ENCODE measurements at places on chromosomes 16 and 17. TPM values are rescaled to one million over a fixed set of nuclear protein-coding genes. Genes with fewer than 3 reads are reported as not detected.

GRCh38 chr16:3934491-3935181 lies 54.1 kb upstream of the CREBBP start:
- peak; percentile 66 for ATAC-seq

- ATAC-seq, result no peak
Measured at GRCh38 chr16:9406038-9406712, 314.7 kb downstream of the HAPSTR1 start.

DNA sequence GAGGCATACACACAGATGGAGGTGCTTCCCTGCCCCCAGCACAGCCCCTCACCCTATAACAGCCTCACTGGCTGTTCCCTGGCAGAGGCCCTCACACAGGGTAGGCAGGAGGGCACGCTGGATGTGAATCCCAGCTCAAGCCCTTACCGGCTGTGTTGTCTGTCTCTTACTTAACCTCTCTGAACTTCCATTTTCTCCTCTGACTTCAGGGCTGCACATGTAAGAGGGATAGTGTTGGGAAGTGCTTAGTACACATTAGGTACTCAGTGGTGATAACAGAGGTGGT lies 24.6 kb upstream of the EIF1 start:
- ATAC-seq, result no peak

GRCh38 chr17:17938388-17939107 lies 33.7 kb downstream of the TOM1L2 start:
- ATAC-seq, result peak; percentile 40

- ATAC-seq, result no peak
Measured at GRCh38 chr17:18259621-18260331, 686 bp upstream of the MIEF2 start.

GRCh38 chr17:82105882-82106687 lies 8.0 kb upstream of the FASN start:
- ATAC-seq, result peak; percentile 22

- ATAC-seq, result no peak
Measured at GRCh38 chr17:10117581-10118001, 80.8 kb downstream of the GAS7 start.

GRCh38 chr16:3511286-3512180 lies 10.7 kb downstream of the CLUAP1 start:
- no peak for ATAC-seq

SYT17 gene
- 0.08 TPM for total RNA-seq

TBKBP1 gene
- 10.6 TPM for total RNA-seq

KIF2B gene
- total RNA-seq, result 0.27 TPM

All from motor neuron (in vitro differentiated cells).